ENCODE measurements at places on chromosomes 1 and 21.

- DNase-seq: no peak
Measured at GRCh38 chr1:58769809-58770320, 14.0 kb downstream of the JUN start.

DNA sequence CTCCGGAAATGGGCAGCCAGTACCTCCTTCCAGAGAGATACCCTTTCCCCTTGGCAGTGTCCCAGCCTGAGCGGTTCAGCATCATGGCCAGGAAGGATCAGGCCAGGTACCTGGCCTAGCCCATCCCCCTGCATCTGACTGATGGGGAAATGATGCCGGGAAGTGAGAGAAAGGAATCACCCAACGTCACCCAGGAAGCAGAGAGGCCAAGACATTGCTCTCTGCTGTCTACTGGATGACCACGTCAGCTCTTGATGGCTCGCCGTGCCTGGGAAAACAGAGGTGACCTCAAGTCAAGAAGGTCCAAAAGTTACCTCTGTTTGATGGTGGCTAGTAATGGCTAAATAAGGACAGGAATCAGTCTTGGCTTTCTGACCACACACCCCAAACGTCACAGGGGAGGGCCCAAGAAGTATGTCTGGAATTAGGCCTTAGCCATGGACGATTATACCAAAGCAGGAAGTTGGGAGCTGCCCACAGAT is 79.0 kb downstream of the MRPL37 start:
- DNase-seq: no peak

DNA sequence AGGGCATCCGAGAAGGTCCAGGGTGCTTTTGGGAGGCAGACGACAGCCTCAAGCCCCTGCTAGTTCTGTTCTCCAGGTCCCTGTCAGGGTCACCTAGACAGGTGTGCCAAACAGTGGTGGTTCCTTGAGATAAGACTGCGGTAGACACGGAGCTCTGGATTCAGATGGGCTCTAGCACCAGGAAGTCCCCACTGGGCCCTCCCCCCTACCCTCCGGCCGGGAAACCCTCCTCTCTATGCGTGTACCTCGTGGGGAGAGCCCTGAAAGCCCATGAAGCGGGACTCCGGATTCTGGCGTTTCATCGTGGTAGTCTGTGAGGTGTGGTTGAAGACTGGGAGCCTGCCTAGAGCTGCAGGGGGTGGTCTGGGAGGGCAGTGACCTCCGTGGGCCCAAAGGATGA is 2.1 kb upstream of the KCNA2 start:
- no peak for DNase-seq

GRCh38 chr1:211469938-211470529 is 21.9 kb downstream of the RD3 start:
- peak; percentile 64 for DNase-seq

- DNase-seq: no peak
Measured at GRCh38 chr1:89826594-89826993, 5.8 kb downstream of the LRRC8D start.

DNA sequence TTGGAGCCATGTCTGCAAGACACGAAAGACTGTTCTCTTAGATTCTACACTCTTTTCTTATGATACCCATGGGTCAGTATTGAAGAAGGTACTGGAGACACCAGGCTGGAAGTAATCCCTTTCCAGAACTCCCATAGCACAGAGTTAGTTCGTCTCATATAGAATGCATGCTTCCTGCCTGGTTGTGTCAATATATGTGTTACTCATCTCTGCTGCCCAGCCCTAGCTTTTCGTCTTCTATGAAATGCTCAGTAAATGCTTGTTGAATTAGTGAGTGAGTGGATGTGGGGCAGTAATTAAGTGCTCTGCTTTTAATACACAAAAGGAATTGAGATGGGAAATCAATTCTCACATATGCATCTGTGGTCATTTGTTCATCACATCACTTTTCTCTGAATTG is 32.1 kb downstream of the ADCY10 start:
- no peak for DNase-seq

DNA sequence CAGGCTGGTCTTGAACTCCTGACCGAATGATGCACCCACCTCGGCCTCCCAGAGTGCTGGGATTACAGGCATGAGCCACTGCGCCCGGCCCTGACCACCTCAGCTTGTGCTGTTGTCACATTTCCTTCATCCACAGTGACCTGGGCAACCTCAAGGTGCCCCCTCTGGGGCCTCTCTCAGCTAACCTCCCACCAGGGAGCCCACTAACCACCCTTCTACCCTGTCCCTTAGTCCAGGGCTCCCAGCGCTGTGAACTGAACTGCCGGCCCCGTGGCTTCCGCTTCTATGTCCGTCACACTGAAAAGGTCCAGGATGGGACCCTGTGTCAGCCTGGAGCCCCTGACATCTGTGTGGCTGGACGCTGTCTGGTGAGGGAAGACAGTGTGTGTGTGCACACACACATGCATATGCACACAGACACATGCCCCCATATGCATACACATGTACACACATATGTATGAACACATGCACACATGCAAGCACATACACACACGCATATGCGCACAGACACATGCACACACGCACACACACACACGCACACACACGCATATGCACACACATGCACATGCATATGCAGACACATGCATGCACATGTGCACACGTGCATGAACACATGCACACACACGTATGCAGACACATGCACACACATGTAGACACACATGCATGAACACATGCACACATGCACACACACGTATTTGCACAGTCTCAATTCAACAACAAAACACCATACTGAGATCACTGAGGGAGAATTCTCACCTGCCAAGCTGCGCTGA is 6.2 kb downstream of the ADAMTSL4 start:
- no peak for DNase-seq

Measured in hematopoietic multipotent progenitor cell treated with erythropoietin and hydrocortisone succinate and interleukin-3 and kit ligand, for 6 days (in vitro differentiated cells).